Caki2 (cell line): ENCODE measurements at places on chromosomes 13 and 19.
A peak's percentile ranks its signal among the peaks of the same experiment; 100 is the strongest.

DNA sequence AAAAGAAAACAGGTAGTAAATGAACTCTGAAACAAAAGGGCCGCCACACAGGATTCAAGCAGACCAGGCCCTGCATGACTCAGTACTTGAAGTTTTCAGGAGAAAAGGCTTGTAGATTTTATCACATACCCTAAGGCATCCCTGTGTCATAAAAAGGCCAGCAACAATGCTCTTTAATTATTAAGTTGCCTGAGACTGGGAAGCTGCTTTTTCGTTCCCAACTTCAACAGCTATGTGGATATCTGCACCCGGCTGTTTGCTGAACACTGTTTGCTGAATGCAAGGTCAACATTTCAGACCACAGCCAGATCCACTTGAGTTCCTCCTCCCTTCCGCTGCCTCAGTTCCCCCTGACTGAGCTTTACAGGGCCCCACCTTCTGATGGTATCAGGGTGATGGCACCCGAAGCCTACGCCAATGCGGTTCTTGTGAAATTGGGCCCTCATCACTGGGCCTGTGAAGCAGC, 6.1 kb upstream of the ECH1 start:
- DNase-seq: peak; percentile 85

- no peak for DNase-seq
These were observed 140.1 kb downstream of the RGCC start for GRCh38 chr13:41597348-41598041.

- DNase-seq: peak; percentile 52
These were observed 1263.1 kb downstream of the PCDH9 start for GRCh38 chr13:65966991-65967451.

DNA sequence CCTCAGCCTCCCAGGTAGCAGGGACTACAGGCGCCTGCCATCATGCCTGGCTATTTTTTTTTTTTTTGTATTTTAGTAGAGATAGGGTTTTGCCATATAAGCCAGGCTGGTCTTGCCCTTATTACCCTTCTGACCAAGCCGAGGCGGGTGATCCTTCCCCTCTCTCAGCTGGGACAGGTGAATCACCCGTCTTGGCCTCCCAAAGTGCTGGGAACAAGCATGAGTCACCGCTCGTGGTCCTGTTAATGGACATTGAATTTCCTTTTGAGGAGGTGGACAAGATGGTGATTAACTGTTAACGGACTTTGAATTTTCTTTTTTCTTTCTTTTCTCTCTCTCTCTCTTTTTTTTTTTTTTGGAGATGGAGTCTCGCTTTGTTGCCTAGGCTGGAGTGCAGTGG, 10.6 kb downstream of the CD70 start:
- DNase-seq: peak; percentile 92

DNA sequence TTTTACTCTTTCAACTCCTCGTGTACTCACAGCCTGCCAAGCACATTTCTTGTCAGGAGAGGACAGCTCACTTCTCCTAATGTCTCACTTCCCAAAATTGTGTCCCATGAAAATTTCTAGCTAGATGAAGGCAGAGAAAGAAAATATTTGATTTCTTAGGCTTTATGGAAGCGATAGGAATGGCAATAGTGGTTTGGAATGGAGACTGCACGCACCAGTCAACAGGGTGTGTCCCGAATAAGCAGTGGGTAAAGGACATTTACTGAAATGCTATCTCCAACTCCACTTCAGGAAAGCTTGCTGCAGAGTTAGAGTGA, 321 bp upstream of the ZNF222 start:
- DNase-seq: no peak

DNA sequence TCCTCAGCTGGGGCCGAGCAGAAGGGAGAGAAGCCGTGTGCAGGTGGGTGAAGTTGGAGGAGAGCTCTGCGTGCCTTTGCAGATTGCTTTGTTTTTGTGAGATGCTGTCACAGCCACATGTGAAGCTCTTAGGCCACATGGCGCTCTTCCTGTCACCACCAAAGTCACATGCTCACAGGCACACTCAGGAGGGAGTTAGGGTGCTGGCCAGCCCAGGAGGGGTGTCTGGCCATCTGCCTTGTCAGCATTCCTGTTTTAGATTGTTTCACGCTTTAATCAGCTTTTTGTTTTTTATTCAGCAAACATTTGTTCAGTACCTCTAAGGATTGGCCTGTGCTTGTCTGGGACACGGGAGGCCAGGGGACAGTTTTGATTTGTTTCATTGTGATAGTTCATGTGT, 21.9 kb downstream of the GPATCH1 start:
- no peak for DNase-seq

DNA sequence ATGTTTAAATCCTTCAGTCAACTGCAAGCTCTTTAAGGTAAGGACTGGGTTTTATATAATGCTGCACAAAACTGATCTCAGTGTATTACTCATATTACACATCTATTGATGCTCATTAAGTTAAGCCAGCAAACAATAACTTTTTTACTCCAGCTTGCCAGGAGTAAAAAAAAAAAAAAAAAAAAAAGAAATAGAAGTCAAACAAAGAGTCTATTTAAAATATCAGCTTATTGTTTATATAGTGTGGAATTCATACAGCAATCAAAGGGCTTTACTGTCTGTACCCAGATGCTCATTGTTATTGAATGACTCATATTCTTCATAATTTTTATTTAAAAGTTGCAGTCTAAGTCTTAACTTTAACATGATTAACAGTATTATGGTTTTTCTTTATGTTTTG, 21.8 kb upstream of the KBTBD7 start:
- DNase-seq: no peak

GRCh38 chr13:19618977-19619376, 14.5 kb upstream of the MPHOSPH8 start:
- no peak for DNase-seq

DNA sequence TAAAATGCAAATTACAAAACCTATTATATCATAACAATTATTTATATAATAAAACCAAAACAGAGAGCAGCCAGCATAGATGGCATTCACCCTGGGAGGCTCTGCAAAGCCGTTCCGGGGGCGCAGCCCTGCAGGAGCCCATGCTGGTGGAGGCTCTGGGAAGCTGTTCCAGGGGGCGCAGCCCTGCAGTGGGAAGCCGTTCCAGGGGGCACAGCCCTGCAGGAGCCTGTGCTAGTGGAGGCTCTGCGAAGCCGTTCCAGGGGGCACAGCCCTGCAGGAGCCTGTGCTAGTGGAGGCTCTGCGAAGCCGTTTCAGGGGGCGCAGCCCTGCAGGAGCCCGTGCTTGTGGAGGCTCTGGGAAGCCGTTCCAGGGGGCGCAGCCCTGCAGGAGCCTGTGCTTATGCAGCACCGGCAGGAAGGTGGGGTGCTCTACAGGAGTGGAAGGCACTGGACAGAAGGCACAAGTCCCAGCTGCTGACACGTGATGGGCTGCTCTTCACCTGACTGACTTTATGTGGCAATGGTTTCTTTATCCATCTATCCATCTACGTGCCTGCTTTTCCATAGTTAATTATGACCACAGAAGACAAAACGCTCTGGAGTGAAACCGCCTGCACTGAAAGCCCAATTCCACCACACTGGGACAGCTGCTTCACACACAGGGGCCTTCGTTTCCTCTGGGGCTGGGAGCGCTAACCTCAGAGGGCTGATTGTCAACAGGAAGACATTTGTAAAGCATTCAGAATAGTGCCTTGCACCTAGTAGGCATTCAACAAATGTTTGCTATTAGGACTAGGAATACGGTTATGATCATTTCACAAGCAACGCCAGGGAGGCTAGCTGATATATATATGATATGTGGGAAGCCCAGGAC, 23.7 kb downstream of the PCID2 start:
- DNase-seq: peak; percentile 22

- DNase-seq: no peak
These were observed 52.2 kb downstream of the RFC3 start for GRCh38 chr13:33870046-33870668.

DNA sequence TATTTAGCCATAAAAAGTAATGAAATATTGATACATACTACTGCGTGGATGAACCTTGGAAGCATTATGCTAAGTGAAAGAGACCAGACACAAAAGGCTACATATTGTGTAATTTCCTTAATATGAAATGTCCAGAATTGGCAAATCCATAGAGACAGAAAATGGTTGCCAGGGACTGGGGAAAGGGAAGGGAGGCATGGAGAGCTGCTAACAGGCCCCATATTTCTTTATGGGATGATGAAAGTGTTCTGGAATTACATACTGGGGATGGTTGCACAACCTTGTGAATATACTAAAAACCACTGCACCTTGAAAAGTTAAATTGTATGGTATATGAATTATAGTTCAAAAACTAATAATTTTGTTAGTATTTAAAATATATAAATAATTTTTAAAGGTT, 3.6 kb downstream of the IFT88 start:
- DNase-seq: no peak

DNA sequence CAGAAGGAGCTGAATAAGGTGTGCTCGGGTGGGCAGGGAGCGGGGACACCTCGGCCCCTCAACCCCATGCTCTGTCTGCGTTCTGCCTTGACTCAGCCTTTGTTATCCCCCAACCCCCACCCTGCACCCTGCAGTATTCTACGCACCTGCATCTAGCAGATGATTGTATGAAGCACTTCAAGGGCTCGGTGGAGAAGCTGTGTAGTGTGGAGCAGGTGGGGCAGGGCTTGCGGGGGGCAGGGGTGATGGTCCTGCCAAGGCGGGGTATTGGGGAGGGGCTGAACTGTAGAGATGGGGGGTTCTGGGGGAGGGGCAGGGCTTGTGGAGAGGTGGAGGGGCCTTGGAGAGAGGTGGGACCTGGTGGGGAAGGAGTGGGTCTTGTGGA, 6.1 kb downstream of the STXBP2 start:
- DNase-seq: no peak

DNA sequence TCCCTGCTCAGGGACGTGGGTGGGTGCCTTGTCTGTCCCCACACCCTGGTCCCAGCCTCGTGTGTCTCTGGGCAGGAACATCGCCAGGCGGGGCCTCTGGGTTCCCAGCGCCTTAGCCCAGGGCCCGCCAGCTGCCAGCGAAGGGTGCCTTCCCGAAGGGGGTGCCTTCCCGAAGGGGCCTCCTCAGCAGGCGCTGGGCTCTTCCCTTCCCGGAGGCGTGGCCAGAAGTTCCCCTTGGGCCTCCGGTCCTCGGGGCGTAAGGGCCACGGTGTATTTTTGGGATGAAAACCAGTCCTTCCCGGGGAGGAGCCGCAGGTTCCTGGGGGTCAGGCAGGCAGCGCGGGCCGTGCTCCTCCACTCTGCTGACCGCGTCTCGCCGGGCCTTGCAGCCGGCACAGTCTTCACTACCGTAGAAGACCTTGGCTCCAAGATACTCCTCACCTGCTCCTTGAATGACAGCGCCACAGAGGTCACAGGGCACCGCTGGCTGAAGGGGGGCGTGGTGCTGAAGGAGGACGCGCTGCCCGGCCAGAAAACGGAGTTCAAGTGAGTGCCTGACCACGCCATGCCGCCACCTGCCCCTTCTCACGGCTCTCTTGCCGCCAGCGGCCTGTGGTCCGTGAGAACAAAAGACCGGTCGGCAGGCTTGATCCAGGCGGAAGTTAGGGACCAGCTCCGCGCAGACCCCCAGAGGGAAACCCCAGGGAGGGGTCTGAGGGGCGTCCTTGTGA, 6.9 kb downstream of the BSG start:
- DNase-seq: no peak

- no peak for DNase-seq
These were observed 37.7 kb downstream of the CNMD start for GRCh38 chr13:52701728-52702465.

- no peak for DNase-seq
These were observed 11.9 kb downstream of the GAS6 start for GRCh38 chr13:113851826-113852535.

- no peak for DNase-seq
These were observed 2.9 kb upstream of the HTR2A start for GRCh38 chr13:46899801-46900200.

- no peak for DNase-seq
These were observed 370.3 kb upstream of the ATXN8OS start for GRCh38 chr13:69737129-69737935.

GRCh38 chr13:37342205-37342604, 236.7 kb upstream of the CSNK1A1L start:
- DNase-seq: no peak

DNA sequence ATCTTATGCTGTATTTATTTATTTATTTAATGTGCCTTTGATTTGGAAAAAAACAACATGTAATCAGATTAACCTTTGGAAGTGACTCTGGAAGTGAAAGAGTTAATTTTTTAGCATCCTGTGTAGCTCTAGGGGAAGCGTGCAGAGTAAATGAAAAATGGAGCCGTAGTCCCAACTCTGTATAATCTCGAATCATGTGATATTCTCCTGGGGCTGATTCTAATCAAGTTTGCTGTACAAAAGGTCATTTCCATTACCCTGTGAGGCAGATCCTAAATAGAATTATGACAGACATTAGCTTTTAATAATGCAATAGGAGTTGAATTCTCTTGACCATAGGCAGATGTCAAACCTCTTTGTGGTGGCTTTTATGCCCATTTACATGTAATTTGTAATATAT, 238.6 kb upstream of the CSNK1A1L start:
- no peak for DNase-seq

GRCh38 chr19:55146705-55147273, 2.2 kb downstream of the TNNT1 start:
- DNase-seq: peak; percentile 96

DNA sequence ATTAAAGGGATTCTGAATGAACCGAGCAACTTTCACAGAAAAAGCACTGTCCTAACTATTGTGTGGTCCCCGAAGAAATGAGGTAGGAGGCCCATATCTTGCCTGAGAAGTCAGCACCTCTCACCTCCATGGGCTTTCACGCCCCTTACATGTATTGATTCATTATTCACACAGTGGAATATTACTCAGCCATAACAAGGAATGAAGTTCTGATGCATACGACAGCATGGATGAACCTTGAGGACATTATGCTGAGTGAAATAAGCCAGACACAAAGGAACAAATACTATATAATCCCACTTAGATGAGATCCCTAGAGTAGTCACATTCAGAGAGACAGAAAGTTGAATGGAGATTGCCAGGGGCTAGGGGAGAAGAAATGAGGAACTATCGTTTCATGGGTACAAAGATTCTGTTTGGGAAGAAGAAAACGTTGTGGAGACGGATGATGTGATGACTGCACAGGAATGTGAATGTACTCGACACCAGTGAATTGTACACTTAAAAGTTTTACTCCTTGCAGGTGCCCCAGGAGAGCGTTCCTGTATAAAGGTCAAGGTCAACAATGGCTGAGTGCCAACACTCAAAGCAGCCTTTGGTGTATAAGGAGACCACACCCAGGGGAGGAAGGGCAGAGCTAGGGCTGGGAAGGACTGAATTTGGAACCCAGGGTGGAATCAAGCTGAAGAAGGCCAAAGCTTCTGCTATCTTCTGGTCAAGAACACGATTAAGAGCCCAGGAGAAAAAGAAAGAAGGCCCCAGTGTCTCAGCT, 22.5 kb downstream of the ZIC5 start:
- no peak for DNase-seq

DNA sequence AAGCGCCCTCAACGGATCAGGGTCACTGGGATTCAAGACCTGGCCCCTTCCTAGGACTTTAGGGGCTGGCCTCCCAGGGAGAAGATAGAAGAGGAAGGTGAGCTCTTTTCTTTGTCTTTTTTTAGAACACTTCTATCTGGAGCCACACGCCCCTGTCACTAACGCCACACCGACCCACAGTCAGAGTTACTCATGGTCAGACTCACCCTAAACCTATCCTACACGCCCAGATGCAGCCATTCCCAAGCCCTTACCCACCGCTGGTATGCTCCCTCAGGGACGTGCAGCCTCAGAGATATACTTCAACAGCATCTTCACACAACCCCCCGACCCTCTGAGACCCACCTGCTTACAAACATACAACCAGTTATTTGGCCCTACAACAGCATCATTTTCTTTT, 29.9 kb upstream of the MUC16 start:
- DNase-seq: no peak
